ENCODE measurements at places on chromosomes 12 and 14.

DNA sequence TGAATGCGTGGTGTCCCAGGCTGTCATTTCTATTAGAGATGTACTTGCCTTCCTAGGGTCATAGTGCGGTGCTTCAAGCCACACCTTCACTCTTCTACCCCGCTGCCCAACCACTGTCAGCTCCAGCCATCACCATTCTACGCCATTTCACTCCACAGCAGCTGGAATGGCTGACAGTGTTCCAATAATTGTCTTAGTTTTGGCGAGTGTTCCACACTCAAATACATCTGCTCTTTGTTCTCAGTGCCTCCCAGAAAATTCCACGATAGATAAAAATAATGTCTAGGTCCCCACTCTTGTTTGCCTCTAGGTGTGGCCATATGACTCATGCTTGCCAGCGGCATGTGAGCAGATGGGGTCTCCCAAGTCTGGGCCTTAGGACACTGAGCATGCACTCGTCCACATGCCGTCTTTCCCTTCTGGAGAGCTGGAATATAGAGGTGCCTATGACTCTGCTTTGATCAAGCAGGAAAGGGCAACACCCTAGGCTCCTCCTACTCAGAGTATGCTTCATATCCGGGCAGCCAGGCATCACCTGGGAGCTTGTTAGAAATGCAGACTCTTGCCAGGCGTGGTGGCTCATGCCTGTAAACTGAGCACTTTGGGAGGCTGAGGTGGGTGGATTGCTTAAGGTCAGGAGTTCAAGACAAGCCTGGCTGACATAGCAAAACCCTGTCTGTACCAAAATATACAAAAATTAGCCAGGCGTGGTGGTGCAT lies 163.0 kb downstream of the BRMS1L start:
- no peak for DNase-seq

- DNase-seq = no peak
Measured at GRCh38 chr12:104748790-104749189, 209.3 kb downstream of the SLC41A2 start.

- DNase-seq = no peak
Measured at GRCh38 chr14:60482743-60483142, 3.1 kb downstream of the C14orf39 start.

DNA sequence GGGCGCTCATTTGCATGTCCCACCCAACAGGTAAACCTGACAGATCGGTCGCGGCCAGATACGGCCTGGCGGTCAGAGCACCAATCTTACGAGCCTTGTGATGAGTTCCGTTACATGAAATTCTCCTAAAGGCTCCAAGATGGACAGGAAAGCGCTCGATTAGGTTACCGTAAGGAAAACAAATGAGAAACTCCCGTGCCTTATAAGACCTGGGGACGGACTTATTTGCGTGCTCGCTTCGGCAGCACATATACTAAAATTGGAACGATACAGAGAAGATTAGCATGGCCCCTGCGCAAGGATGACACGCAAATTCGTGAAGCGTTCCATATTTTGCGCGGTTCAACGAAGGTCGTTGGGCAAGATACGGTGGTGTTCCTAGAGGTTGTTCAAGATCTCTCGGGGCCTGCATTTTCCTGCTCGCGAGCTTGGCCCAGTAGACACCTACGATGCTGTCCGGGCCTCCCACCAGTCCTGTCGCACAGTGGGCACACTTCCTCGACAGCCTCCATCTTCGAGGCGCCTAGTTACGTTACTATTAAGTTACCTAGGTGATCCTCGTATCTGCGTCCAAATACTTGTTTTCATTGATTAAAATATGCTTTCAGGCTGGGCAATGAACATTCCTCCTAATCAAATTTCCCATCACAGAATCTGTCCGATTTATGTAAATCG lies at the start of gene RNU6-7:
Gene RNU6-7 (plus strand): TSS at position 230 of the 675 bp plus-strand sequence.
- peak; percentile 78 for DNase-seq

- DNase-seq = no peak
Measured at GRCh38 chr12:19624491-19624890, 185.2 kb downstream of the AEBP2 start.

DNA sequence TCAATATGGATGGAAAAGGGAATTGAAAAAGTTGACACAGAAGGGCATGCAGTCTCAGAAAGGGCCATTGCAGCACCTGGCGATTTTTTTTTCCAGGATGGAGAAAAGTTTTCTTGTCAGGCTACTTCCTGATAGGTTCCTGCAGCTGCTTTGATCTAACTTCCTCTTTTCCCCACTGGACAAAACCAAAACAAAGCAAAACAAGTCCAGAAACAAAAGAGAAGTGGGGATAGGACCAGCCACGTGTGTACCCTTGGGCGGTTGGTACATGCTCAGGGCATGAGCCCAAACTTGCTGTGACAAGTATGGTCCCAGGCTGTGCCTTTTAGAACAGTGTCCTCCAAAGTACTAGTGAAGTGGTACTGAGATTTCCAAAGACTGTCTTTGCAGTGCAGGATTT lies 89.8 kb downstream of the CHST11 start:
- no peak for DNase-seq

DNA sequence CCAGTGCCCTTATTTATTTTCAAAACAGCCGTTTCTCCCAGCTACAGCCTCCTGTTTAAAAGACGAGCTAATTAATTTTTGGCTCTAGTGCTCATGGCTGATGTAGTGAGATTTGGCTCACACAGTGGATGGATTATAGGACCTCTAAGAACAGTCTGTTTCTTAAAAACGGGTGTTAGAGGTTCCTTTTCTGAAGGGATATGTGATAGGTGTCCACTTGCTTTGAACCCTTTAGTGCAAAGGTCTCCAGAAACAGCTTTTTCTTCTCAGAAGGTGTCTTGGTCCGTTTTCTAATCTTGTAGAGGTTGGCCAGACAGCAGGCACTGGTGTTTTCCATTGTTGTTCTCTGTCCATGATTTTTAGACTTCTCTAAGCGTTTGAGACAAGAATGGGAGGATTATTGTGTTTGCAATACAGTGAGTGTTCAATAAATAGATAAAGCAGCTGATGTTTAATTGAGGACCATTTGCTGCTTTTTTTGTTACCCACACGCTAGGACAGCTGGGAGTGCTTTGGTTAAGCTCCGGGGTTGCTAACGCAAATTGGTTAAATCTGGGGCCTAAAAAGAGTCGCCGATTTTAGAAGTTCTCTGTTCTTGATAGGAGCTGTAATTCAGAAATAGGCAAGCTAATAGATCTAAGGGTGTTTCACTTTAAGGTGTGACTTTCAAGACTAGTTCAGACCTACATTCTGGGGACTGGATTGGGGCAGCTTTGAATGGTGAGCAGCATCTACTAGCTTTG lies 1.0 kb downstream of the BORCS5 start:
- DNase-seq = peak; percentile 64

DNA sequence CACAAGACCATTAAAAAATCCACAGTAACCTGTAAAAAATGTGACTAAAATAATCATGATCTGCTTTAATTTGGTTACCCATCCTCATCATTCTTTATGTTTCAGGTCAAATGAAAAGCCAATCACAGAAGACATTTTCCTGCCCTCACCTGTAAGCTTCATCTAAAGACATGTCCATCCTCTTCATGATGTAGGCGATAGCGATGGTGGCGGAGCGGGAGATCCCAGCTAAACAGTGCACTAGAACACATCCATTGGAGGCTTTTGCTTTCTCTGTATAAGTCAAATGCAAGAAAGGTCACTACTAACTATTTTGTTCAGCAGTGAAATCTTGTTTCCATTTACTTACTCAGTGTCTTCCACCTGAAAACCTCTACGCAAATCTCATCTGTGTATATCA lies 82.6 kb downstream of the DUSP16 start:
- no peak for DNase-seq

GRCh38 chr12:54038871-54039414 lies 6.1 kb downstream of the HOXC5 start:
- no peak for DNase-seq

DNA sequence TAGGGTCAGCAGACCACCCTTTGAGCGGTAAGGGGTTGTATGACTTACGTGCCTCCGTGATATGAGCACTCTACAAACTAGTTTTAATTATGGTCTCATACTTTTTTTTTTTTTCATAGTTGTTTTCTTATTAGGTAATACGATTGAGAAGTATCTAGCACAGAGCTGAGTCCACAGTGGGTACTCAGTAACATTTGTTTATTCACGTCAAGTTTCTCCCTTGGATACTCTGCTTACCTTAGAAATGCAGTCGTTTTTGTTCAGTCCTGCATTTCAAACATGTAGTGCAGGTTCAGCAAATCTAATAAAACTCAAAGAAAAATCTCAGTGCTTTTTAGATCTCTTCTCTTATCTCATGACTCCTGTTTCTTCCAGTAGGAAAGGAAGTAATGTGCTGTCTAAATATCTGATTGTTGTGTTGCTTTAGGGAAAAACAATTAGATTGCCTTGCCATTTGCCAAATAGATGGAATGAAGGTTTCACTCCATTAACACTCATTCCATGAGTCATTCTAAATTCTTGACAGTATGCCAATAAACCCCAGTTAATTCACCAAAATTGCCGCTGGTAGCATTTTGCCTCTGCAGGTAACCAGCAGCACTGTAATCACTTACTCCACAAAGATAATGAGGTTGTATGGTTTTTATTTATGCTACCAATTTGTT lies 118.9 kb downstream of the PTCSC3 start:
- DNase-seq = no peak

DNA sequence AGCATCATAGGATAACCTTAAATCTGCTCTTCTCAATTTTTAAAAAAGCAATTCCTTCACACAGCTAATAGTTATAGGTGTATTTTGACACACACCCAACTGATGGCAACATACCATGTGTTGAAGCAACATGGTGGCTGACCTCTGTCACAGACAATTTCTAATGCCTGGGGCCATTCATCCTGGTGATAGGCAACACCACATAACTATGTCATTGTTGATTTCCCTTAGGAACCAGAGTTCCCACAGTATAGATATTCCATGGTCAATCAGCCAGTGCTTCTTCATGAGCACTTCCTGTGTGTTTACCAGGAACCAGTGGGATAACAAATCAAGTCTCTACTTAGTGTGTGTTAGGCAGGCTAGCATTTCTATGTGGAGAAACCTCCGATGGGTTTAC lies 88.3 kb downstream of the FIGNL2 start:
- DNase-seq = no peak

GRCh38 chr12:122839907-122840554 lies 4.8 kb downstream of the HIP1R start:
- DNase-seq = no peak

DNA sequence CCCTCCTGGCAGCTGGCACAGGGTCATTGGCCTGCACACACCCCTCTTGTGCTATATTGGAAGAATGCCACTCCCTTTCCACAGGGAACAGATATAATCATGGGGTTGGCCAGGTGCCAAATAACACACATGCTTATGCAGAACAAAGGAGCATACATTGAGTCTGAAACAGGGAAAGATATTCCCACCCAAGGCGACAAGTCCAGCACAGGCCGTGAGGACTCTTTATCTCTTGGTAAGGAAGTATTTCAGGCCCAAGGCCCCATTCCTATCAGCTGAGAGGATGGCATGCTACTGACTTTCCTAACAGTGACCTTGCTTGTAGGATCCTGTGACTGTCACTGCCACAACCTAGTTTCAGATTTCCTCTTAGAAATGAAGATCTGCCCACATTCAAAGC lies 59.0 kb upstream of the STXBP6 start:
- no peak for DNase-seq

Data from brain (organoid and tissue), 16 donors.